Mammary epithelial cell (primary cell): ENCODE measurements at places on chromosomes 7 and 10.

DNA sequence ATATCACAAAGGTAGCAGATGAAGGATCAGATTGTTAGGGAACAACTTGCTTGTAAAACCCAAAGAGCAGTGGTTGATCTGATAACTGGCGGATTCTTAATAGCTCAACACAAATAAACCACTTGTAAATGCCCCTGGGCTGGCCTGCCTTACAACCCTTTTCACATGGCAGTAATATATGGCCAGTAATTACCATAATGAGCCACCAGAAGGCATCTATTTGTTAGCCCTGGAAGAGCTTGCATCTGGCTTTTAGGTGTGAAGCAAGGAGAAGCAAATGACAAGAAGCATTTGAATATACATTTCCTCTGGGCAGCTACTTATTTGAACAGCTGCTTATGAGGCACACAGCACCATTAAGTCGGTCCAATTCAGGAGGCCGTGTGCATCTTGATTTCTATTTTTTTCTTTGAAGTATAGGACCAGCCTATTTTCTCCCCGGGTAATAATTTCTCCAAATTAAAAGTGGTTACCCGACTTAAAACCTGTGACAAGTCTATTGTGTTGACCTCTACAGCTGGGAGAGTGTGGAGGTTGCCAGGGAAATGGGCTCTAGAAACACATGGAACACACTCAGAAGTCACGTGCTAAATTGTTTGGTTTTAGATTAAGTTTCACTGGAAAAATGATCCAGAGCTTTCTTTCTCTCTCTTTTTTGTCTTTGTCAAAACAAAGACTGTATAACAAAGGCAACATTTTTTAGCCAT is 113.4 kb downstream of the SEM1 start:
- DNase-seq, result peak; percentile 23

GRCh38 chr7:103533761-103534160 is 87.8 kb upstream of the SLC26A5 start:
- DNase-seq, result no peak

DNA sequence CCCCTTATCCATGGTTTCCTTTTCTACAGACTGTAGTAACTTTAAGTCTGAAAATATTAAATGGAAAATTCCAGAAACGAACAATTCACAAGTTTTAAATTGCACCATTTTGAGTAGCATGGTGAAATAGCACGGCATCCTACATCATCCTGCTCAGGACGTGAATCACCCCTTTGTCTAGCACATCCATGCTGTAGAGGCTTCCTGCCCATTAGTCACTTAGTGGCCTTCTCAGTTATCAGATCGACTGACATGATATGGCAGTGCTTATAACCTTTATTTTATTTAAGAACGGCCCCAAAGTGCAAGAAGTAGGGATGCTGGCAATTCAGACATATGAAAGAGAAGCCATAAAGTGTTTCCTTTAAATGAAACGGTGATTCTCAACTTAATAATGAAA is 82.7 kb downstream of the CPXM2 start:
- peak; percentile 77 for DNase-seq

DNA sequence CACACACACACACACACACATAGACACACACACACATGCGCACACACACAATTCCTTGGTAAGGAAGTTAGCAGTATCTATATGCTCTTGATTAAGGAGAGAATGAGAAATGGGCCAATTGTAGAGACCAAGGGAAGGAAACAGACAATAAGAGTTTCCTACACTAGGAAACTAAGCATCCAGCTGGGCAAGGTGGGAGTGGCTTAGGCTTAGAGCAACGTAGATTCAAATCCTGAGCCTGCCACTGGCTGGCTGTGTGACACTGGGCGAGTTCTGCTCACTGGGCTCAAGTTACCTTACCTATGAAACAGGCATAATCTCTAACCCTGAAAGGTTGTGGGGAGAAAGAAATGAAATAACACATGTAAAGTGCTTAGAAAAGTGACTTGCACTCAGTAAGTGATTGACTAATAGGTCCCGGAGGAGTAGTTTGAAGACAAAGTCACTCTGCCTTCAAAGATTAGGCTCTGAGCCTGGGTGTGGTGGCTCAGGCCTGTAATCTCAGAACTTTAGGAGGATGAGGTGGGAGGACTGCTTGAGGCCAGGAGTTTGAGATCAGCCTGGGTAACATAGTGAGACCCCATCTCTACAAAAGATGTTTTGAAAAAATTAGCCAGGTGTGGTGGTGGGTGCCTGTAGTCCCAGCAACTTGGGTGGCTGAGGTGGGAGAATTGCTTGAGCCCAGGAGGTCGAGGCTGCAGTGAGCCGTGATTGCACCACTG is 701.4 kb downstream of the PARD3 start:
- no peak for DNase-seq

DNA sequence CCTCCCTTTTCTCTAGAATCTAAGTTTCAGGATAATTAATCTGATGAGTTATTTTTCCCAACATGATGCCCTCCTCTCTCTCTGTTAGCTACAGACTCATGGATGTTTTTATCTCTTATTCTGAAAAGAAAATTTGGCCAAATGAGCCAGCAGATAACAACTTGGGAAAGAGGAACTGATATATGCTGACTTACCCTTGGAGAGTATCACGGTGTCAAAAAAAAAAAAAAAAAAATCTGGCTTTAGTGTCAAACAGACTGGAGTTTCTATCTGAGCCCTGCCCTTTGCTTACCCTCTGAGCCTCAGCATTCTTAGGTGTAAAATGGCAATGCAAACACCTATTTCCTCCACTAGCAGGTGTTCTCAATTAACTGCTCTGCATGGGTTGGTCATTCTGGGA is 190.4 kb downstream of the AHR start:
- DNase-seq, result no peak

DNA sequence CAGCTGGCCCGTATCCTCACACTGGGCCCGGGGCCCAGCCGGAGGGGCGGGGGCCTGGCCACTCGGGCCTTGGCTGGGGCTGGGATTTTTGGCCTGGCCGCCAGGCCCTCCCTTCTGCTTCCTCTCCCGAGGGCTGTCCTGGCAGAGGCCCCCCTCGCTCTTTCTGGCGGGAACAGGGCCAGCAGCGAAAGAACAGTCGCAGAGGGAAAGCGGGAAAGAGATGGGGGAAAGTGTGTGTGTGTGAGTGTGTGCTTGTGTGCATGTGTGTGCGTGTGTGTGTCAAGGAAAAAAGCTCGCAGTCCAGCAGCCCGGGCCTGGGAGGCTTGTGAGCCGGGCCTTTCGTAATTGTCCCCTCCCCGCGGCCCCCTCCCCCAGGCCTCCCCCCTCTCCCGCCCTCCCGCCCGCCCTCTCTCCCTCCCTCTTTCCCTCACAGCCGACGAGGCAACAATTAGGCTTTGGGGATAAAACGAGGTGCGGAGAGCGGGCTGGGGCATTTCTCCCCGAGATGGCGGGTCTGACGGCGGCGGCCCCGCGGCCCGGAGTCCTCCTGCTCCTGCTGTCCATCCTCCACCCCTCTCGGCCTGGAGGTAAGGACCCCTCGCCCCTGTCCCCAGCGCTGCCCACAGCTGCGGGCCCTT is at the start of gene ELN:
Gene ELN, plus strand, starts transcription at position 491 of the 638 bp plus-strand sequence. Its CDS starts 15 bp downstream, at position 506.
- no peak for DNase-seq
